Heart right ventricle (tissue), 16 donors: ENCODE measurements at places on chromosomes 1 and 21. TPM values are rescaled to one million over a fixed set of nuclear protein-coding genes. Genes with fewer than 3 reads are reported as not detected.

DNA sequence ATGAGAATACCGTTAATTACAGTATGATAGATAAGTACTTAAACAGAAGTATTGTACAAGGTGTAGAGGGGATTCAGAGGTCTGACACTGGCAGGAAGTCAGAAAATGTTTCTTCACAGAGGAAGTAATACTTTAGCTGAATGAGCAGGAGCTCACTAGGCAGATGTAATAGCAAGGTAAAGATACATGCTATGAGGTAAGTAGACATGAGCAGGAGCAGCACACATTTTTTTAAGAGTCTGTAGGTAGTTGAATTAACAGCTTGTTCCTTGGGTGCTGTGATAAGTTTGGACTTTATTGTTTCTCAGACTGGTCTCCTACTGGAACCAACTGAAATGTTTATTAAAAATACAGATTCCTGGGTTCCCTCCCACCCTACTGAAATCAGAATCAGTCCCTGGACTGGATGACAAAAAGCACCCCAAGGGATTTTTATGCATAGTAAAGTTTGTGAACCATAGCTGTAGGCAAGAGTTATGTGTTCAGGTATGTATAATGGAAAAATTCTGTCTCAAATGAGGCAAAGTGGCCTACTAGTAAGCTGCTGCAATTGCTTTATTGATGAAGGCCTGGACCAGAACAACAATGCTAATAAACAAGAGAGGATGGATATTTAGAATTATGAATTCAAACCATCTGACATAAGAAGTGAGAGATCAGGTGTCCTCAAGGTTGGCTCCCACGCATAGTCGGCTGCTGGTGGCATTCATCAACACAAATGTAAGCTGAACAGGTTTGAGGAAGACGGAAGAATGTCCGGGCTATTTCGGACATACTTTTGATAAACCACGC is 902 bp downstream of the AP4B1 start:
- DNase-seq: no peak
- peaks cover 3% of the 10 kb centered on the region for H3K36me3 ChIP-seq
- no peaks in the 10 kb centered on the region for H3K27me3 ChIP-seq
- peaks cover 35% of the 10 kb centered on the region for H3K4me1 ChIP-seq
- H3K4me3 ChIP-seq: peak overlapping the region; percentile 80

DNA sequence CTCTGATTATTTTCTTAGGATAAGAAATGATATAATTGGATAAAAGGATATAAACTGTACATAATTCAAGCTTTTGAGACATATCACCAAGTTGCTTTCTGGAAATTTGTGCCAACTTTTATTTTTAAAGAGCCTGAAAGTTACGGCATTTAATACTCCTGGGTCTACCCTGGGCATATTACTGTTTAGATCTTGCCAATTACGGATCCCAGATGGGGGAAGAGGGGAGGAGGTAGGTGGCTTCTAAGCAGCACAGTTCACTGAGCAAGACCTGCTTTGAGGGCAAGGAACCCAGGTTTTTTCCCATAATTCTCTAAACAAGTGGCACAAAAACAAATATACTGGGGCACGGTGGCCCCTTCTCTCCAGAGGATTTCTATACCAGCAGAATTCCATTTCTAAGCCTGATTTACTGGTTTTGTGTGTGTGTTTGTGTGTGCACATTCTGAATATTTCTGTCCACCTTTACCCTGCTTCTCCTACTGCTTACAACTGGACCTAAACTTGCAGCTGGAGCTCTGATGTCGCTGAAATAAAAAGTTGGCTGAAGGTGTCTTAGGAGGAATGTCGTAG is 76.7 kb downstream of the LAMC2 start:
- H3K4me3 ChIP-seq: no peak overlapping the region
- DNase-seq: no peak
- H3K36me3 ChIP-seq: no peaks in the 10 kb centered on the region
- no peak overlapping the region for H3K27ac ChIP-seq

- no peaks in the 10 kb centered on the region for H3K36me3 ChIP-seq
- no peak for DNase-seq
- no peak overlapping the region for H3K4me3 ChIP-seq
- H3K27me3 ChIP-seq: no peaks in the 10 kb centered on the region
- H3K4me1 ChIP-seq: no peaks in the 10 kb centered on the region
Observed at GRCh38 chr1:112320058-112320457, 76.0 kb upstream of the CTTNBP2NL start.

GRCh38 chr1:90973897-90974798 is 47.7 kb downstream of the ZNF644 start:
- no peak overlapping the region for H3K27ac ChIP-seq
- H3K27me3 ChIP-seq: no peaks in the 10 kb centered on the region
- no peak overlapping the region for H3K4me3 ChIP-seq

GRCh38 chr1:110083866-110084226 is 13.4 kb upstream of the ALX3 start:
- H3K27ac ChIP-seq: no peak overlapping the region
- peaks cover 57% of the 10 kb centered on the region for H3K27me3 ChIP-seq
- peak overlapping the region; percentile 59 for H3K4me3 ChIP-seq
- H3K4me1 ChIP-seq: peaks cover 14% of the 10 kb centered on the region
- no peaks in the 10 kb centered on the region for H3K36me3 ChIP-seq

Gene ARMH1
- not detected for total RNA-seq

Gene KCNJ9
- total RNA-seq: 0.06 TPM

GRCh38 chr21:34132202-34132601 is 58.8 kb downstream of the MRPS6 start:
- H3K4me1 ChIP-seq: peaks cover 67% of the 10 kb centered on the region
- no peaks in the 10 kb centered on the region for H3K27me3 ChIP-seq
- H3K4me3 ChIP-seq: no peak overlapping the region
- peak overlapping the region; percentile 79 for H3K27ac ChIP-seq
- no peaks in the 10 kb centered on the region for H3K36me3 ChIP-seq

DNA sequence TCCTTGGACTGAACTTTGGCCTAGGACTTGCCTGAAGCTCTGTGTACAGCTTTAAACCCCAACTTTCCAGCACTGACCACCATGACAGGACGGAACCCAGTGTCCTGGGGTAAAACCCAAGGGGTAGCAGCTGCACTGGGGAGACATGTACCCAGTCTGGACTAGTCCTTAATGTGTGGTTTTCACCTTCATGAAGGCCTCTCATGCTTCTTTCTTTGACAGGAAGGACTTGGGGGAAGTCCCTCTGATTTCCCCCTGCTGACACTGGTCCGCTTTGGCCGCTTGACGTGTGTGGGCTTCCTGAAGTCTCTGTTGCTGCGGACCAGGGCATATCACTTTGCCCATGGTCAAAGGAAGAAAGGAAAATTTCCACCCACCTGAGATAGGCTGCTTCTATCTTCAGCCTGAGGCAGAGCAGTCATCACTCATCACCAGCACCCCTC is 66.3 kb upstream of the PRDX6 start:
- peaks cover 26% of the 10 kb centered on the region for H3K4me1 ChIP-seq
- H3K27me3 ChIP-seq: no peaks in the 10 kb centered on the region
- no peak overlapping the region for H3K4me3 ChIP-seq
- H3K27ac ChIP-seq: no peak overlapping the region

DNA sequence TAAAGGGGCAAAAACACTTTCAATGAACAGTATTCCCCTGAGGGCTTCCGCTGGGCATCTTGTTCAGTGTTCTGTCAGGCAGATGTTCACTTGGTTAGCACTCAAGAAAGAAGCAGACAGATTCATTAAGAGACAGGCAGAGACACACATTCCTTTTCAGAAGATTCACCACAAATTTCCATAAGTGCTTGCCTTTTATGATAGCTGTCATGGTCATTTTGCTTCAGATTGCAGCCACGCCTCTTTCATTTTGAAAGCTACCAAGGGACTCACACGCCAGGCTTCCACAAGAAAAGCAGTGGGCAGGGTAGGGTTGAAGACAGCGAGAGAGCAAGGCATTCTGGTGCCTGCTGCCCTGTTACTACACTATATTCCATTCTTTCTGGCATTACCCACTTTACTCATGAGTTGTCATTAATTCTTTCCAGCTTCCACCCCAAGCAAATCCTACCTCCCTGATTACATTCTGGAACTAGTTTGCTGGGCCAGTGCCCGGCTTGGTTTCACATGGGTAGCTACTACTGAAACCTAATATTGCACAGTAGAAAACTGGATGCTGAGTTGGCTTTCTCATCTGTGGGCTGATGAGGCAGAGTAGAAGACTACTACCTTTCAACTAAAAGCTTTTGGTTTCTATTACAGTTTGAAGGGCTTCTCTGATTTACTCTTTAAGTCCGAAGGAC is 91.2 kb upstream of the COL24A1 start:
- no peak for DNase-seq
- H3K27me3 ChIP-seq: no peaks in the 10 kb centered on the region
- no peak overlapping the region for H3K27ac ChIP-seq
- no peak overlapping the region for H3K4me3 ChIP-seq
- no peaks in the 10 kb centered on the region for H3K36me3 ChIP-seq

DNA sequence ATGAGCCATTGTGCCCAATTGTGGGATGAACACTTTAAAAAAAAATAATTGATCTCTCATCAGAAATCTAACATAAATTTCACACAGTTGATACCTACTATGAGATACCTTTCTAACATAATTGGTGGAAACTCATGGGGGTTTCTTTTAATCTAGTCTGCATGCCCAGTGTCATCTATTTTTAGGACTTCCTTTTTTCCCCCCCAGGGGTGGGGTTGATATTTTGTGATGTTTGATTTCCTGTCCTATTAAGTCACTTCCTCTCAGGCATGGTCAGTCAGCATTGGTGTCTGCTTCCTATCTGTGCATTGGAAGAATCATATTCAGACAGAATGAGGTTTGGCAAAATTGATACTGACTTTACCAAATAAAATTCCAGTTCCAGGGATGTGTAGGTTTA is 21.5 kb downstream of the NFYC start:
- H3K4me1 ChIP-seq: peaks cover 90% of the 10 kb centered on the region
- peak; percentile 61 for DNase-seq
- H3K27ac ChIP-seq: peak overlapping the region; percentile 90
- no peaks in the 10 kb centered on the region for H3K27me3 ChIP-seq
- no peak overlapping the region for H3K4me3 ChIP-seq

- no peaks in the 10 kb centered on the region for H3K36me3 ChIP-seq
- H3K27ac ChIP-seq: no peak overlapping the region
- no peaks in the 10 kb centered on the region for H3K4me1 ChIP-seq
- no peak for DNase-seq
- no peaks in the 10 kb centered on the region for H3K27me3 ChIP-seq
Observed at GRCh38 chr1:81335876-81336275, 464.9 kb upstream of the ADGRL2 start.

GRCh38 chr1:205258719-205259118 is 31.0 kb downstream of the TMCC2 start:
- DNase-seq: no peak
- H3K27ac ChIP-seq: no peak overlapping the region
- H3K4me3 ChIP-seq: no peak overlapping the region
- no peaks in the 10 kb centered on the region for H3K27me3 ChIP-seq
- H3K4me1 ChIP-seq: peaks cover 49% of the 10 kb centered on the region

Gene INAVA
- 0.11 TPM for total RNA-seq

Gene MSH4
- 0.34 TPM for total RNA-seq

DNA sequence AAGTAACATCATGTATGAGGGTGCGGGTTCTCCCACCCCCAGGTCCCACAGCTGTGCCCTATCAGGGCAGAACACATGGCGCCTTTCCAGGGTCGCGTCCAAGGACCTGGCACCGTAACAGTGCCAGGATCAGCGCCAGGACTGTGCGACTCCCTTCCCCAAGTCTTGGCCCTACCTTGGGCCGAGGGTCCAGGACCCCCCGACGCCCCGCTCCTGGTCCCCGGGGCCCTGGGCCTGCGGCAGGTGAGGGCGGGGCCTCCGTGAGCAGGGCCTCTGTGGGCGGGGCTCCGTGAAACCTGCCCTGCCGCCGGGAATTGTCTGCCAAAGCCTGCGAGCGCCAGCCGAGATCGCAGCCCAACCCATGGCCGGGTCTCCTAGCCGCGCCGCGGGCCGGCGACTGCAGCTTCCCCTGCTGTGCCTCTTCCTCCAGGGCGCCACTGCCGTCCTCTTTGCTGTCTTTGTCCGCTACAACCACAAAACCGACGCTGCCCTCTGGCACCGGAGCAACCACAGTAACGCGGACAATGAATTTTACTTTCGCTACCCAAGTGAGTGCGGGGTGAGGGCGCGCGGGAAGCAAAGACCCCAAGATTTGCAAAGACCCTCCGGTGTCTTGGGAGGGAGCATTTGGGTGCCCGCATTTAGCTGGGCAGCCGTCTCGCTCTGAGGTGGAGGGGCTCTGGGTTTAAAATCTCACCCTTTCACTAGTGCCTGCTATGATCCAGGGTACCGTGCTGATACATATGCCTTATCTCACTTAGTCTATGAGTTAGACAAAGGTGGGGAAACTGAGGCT is at the start of gene RHBG:
TSS of gene RHBG (plus strand) at position 323 of the 796 bp plus-strand sequence. CDS start at position 362, 39 bp downstream.
- H3K36me3 ChIP-seq: no peaks in the 10 kb centered on the region
- no peak for DNase-seq
- H3K27me3 ChIP-seq: peaks cover 28% of the 10 kb centered on the region

DNA sequence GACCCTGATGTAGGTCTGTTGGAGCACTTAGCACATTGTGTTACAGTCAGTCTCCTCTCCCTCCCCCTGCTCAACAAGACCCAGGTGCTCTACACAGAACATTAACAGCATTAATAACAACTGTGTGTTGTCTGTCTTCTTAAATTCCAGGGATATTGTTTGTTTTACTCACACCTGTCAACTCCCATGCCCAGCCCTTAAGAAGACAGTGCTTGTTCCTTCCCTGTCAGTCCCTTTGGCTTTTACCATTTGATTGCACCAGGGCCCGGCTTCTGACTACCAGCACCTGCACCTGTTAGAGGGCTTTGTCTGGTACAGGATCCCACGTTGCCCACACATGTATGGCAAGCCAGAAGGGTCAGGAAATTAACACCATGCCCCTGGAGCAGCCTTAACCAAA is 11.7 kb downstream of the RIMKLA start:
- no peak for DNase-seq
- no peak overlapping the region for H3K27ac ChIP-seq

GRCh38 chr1:56235909-56236510 is 343.4 kb downstream of the PLPP3 start:
- DNase-seq: no peak
- H3K27me3 ChIP-seq: no peaks in the 10 kb centered on the region
- no peaks in the 10 kb centered on the region for H3K4me1 ChIP-seq
- no peak overlapping the region for H3K27ac ChIP-seq

- DNase-seq: no peak
- H3K4me1 ChIP-seq: no peaks in the 10 kb centered on the region
- H3K36me3 ChIP-seq: no peaks in the 10 kb centered on the region
Observed at GRCh38 chr1:69551476-69552324, 16.0 kb upstream of the LRRC7 start.

Gene NPPB
- total RNA-seq: 345 TPM

- DNase-seq: no peak
- no peaks in the 10 kb centered on the region for H3K4me1 ChIP-seq
- no peak overlapping the region for H3K27ac ChIP-seq
- no peaks in the 10 kb centered on the region for H3K27me3 ChIP-seq
- H3K4me3 ChIP-seq: no peak overlapping the region
Observed at GRCh38 chr1:157431751-157432150, 120.6 kb downstream of the FCRL5 start.

DNA sequence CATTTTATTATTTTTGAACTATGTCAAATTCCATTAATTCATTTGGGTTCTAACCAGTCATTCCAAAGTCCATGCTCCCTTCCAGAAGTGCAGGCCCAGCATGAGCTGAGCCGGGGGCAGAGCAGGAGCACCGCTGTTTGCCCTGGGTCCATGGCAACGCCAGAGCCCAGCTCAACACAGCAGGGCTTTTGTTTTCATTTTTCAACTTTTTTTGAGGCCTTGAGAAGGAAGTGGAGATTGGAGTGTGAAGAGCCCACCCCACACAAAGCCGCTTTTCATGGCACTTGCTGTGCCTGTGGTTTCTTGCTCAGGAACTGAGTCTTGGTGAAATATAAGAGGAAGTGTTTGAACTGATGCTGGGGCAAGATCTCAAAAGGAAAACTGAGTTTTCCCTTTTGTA is 13.2 kb upstream of the PRMT2 start:
- H3K27me3 ChIP-seq: no peaks in the 10 kb centered on the region
- DNase-seq: no peak
- no peak overlapping the region for H3K4me3 ChIP-seq
- peaks cover 41% of the 10 kb centered on the region for H3K4me1 ChIP-seq
- no peaks in the 10 kb centered on the region for H3K36me3 ChIP-seq
